ENCODE measurements at places on chromosomes 13 and 19.

DNA sequence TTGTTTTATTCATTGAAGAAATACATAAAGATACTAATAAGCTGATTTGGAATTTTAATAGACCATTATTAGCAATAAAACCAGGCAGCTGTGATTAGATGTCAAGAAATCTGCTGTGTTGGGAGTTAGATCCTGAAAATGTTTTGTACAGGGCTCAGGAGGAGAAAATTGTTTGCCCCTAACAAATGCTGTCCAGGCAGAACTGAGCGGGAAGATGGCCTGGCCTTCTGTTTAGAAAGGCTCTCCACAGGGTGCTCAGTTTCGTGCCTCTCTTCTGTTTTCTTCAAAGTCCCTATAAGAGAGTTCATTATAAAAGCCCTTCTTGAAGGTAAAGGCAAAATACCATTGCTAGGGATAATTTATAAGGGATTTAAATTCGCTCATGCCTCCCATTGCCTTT is 64.1 kb downstream of the ERCC5 start:
- no peak for DNase-seq

- DNase-seq = no peak
Observed at GRCh38 chr13:23427342-23427843, 6.1 kb downstream of the SACS start.

DNA sequence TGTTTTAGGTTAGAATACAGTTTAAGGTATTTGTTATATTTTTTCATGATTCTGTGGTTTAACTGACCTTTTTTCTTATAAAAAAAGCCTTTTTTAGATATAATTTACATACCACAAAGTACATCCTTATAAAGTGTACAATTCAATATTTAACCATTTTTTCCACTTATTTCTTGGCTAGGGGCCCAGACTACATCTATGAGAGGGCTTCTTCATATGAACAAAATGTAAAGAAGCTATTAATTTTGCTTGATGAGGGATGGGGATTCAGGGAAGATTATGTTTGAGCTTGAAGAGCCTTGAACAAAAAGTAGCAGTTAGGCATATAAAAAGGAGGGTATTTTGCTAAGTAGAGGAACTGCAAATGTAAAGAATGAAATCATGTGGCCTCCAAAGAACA is 2.2 kb downstream of the CCDC122 start:
- no peak for DNase-seq

DNA sequence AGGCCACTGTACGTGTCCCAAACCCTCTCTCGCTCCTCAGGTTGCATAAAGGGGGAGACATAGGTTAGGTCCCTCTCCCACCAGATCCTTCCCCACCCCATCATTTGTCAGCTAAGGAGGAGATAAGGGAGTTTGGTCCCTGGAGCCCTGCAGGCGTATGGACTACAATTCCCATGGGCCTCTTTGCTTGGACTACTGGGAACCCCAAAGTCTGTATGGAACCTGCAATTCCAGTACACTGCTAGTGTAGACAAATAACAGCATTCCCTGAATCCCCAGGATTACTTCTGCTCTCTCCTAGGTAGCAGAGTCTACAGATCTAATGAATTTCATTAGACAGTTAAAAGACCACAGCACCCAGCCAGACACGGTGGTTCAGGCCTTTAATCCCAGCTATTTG is 16.0 kb upstream of the HSD17B14 start:
- DNase-seq = no peak

GRCh38 chr13:37418490-37418889 is 180.1 kb downstream of the POSTN start:
- DNase-seq = no peak

DNA sequence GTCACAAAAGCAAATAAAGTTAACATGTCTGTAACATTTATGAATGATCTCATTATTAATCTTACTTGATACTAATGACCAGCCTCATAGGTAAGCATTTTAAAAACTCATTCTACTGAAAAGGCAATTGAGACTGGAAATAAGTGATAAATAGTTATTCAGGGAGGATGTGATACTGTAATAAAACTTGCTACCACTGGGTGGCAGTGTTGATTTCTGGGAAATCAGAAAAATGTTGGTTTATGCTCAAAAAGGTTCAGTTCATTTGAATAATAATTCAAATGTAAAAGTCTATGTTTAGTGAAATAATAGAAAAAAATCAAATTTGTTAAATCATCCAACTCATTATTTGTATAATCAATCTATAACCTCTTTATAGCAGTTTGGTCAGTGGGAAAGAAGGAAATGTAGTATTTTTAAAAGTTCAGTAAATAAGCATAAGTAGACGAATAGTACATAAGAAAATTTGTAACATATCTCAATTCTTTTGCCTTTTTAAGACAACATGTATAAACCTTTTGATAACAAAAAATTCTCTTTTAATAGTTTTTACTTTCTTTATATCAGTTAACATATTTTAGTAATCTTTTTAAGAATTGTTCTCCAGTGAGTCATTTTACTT is 9.6 kb downstream of the ABHD13 start:
- no peak for DNase-seq

GRCh38 chr19:42199440-42200115 is 17.9 kb downstream of the DEDD2 start:
- DNase-seq = no peak

DNA sequence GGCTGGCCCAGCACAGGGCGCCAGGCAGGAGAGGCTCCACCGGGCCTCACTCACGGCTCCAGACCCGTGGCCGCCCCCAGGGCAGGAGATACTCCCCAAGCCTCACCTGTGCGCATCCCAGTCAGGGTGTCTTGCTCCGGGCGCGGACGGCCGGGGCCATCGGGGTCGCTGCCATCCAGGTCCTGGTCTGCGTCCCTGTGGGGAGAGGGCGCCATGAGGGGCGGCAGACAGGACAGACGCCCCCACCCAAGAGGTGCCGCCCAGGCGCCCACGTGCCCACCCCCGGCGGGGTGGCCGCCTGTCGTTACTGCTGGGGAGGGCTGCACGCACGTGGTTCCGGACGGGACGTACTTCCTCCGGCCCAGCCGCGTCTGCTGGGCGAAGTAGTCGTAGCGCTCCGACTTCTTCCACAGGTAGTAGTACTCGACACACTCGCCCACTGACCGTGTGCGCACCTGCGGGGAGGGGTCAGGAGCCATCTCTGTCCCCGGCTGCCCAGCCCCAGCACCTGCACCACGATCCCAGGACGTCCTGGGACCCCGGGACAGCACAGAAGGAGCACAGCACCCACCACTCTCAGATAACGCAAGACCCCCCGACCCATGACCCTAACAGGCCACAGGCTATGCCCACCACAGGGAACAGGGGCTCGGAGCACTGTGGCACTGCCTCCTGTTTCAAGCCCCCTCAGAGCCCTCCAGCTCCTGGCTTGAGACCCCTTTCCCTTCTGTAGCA is 17.4 kb upstream of the PLPP2 start:
- no peak for DNase-seq

DNA sequence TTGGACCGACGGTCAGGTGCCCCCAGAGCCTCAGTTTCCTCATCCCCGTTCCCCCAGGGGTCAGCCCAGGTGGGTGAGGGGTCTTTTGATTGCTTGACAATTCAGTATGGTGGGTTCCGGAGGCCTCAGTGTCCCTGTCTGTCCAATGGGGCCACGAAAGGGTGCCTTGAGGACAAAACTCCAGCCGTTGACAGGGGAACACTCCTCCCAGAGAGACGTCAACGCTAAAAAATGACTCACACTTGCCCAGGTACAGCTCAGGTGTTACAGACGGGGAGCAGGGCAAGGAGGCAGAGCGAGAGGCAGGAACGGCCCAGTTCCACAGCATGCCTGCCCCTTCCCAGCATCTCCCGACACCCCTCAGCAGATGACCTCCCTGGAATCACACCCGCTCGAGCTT is 1.8 kb downstream of the TNFAIP8L1 start:
- DNase-seq = no peak

Measured in right renal cortex interstitium (tissue), 3 donors.